Ovary (tissue), 10 donors: ENCODE measurements at places on chromosomes 12 and 14.
A peak's percentile ranks its signal among the peaks of the same experiment; 100 is the strongest.

GRCh38 chr14:86707071-86707470 lies 1177.1 kb downstream of the FLRT2 start:
- no peak for DNase-seq

DNA sequence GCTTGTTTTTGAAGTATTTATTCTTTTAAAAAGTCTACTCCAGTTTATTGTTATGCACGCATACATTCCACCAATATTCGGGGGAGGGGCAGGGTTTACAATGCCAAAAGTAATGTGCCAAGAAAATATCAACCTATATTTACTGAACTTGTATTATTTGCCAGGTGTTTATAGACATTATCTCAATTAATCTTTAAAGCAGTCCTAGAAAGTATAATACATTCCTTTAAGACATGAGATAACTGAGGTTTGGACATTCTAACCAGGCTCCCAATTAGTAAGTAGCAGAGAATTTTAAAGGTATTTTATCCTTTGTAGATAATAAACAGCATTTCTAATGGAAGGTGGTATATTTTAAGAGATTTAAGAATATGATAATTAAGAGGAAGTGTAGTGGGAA lies 124.5 kb upstream of the LRIG3 start:
- no peak for DNase-seq

- DNase-seq: peak; percentile 63
These were observed 564 bp downstream of the ATXN3 start for GRCh38 chr14:92105893-92106142.

GRCh38 chr12:56158926-56159461 lies 835 bp downstream of the MYL6 start:
- peak; percentile 57 for DNase-seq

DNA sequence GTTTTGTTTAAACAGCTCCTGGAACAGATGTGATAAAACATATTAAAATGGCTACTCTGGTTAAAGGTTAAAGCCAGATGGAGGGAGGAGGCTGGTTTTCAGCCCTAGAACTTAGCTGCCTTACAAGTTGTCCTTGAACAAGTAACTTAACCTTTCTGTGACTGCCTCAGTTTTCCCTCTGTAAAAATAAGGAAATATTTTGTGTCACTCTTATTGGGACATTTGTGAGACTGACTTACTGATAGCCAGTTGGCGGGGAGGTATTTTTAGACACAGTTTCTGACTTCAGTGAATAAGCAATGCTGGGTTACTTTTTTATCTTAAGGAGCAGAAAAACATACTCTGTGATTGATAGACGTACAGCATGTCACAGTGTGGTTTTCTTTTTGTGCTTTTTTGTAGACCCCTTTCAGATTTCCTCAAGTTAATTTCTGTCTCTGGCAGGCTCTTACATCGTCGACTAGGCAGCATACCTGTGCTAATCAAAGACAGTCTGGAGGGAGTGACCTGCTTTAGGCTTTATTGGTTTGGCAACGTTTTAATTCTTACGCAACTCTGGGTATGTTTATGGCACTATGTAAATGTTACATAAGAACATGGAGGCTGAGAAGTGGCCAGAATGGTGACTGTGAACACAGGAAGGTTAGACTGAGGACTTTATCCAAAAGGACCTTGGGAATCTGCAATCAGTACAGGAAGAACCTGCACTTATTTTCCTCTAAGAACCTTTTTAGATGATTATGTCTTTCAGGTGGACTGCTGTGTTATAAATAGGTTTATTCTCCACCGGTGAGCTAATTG lies 3.3 kb downstream of the ACVR1B start:
- no peak for DNase-seq

GRCh38 chr12:14185427-14186192 lies 179.9 kb upstream of the ATF7IP start:
- DNase-seq: no peak

DNA sequence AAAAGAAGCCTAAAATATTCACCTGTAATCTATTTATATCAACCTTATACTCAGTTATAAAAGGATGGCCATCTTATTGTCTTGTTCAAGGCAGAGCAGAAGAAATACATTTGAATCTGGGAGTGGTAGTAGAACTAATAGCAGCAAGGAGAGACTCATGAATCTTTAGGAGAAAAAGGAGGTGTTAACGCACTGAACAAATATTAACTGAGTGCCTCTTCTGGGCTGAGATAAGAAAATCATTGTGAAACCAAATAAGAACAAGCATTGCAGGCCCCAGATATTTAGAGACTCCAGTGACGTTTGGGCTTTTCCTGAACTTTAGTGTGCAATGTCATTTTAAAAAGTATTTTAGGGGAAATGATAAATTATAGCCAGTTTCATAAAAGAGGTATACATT lies 790.6 kb downstream of the DIO2 start:
- no peak for DNase-seq

GRCh38 chr12:41205070-41205709 lies 17.1 kb downstream of the PDZRN4 start:
- no peak for DNase-seq

DNA sequence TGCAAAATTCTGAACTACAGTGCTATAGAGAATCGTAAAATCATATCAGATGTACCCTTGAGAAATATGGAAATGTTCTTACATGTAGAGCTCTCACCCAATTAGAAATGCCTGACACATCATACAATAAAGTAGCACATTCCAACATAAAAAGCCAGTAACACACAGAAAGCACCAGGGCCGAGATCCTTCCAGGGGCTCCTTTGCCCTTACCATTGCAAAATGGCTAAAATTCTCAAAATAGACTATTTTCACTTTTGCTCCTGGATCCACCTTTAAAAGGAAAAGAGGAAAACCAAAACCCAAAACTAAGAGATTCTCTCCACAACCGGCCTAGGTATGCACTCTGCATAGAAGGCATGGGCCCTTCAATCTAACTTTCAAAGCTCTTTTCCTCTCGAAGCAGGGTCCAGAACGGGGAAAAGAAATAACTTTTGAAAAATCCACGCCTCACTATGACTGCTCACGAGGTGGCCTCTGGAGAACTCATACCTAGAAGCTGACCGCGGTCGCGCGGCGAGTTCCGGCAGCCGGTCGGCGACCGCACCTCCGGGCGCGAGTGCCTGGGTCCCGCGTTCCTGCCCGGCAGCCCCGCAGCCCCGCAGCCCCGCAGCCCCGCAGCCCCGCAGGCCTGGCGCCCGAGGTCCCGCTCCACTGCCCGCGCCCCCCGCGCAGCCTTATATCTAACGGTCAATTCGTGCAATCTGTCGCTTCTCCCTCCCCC lies 2.7 kb downstream of the OTX2 start:
- no peak for DNase-seq

- DNase-seq: no peak
These were observed 9.1 kb upstream of the KRT80 start for GRCh38 chr12:52200781-52201450.

- no peak for DNase-seq
These were observed 105.5 kb downstream of the GXYLT1 start for GRCh38 chr12:42039176-42039575.

- no peak for DNase-seq
These were observed 35.2 kb upstream of the DCD start for GRCh38 chr12:54683398-54683797.

GRCh38 chr12:43057566-43057965 lies 468.0 kb upstream of the PRICKLE1 start:
- DNase-seq: no peak

DNA sequence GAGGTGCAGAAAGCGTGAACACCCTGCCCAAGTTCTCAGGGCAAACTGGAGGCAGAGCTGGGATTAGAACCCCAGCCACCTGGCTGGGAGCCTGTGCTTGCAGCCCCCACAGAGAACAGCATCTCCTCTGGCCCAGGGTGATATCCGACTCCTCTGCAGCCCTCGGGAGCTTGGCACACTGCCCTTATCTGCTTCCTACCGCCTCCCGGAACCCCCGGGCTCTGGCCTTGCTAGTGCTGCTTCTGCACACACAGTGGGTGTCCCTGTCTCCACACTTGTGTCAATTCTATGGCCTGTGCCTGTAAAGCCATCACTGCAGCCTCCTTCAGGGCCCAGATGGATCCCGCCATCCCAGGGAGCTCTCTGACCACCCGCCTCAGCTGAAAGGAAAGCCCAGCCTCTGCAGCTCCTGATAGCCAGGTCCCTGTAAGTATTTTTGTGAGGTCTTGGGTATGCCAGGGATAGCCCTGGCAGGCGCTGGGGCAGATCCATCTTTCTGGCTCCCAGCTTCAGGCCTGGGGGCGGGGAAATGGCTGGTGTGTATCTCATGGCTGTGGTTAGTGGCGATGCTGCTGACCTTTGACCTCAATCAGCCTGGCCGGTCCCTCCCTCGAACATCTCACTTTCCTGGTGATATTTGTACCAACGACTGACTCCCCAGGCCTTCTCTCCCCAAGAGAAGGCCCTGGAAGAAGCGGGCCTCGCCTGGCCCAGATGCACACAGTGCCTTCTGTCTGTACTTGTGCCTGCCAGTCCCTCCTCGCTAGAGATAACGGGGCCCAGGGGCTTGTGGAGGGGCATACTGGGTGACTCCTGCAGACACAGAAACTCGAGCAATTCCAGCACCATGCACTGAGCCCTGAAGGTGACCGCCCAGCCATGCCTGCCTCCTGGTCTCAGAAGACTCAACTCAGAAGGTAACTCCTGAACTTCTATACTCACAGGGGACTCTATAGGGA lies 183.8 kb downstream of the CALM1 start:
- DNase-seq: no peak

GRCh38 chr12:96236221-96236822 lies 42.1 kb downstream of the ELK3 start:
- no peak for DNase-seq

DNA sequence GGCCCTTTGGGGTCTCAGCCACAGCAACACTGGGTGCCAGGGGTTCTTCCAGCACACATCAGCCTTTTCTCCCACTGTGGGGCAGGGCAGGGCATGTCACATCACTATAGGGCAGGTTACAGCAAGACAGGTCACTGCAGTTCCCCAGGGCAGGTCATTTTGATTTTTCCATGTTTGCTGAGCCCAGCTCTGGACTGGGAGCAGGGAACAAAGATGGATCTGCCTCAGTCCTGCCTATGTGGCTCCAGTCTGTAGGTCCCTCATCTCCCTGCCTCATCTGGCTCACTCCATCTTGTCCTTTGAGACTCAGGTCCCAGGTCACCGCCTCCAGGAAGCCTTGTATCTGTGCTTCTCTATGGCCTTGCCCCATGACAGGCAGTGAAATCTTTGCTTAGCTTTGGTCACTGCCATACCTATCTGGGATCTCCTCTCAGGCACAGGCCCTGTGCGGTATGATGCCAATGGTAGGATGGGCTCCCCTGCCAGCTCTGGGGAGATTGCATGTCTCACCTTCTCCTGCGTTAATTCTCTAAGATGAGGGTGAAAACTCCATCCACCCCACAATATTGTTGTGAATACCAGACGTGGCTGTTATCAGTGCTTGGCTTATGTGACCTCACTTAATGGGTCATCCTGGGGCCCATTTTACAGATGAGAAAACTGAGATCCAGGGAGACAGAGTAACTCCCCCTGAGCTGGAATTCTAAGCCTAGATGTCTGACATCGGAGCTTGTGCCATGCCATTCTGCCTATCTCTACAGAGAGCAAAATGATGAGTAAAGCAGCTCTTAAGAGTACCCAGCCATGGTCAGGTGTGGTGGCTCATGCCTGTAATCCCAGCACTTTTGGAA lies 1.5 kb downstream of the SERPINA6 start:
- DNase-seq: no peak

DNA sequence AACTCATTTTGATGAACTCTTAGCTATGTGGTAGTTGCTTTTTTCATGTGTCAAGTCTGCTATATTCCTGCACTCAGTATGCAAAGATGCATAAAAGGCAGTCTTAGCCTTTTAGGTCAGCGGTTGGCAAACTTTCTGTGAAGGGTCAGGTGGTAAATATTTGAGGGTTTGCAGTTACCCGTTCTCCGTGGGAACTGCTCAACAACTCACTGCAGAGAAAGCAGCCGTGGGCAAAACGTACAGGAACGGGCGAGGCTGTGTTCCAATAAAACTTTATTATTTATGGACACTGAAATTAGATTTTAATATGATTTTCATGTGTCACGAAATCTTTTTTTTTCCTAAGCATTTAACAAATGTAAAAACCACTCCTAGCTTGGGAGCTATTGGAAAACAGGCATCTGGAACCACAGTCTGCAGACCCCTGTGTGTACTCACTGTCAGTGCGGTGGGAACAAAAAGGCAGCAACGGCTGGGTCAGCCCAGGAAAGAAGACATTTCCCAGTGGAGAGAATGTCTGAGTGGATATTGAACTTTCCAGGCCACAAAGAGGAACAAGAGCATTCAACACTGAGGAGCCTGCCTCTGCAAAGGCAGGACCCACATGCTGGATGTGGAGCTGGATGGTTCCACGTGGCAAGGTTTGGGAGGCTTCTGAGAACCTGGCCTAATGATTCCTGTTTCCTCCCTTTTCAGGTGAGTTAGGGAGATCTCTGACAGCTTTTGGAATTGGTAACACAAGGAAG lies 3.5 kb upstream of the ACACB start:
- DNase-seq: no peak

DNA sequence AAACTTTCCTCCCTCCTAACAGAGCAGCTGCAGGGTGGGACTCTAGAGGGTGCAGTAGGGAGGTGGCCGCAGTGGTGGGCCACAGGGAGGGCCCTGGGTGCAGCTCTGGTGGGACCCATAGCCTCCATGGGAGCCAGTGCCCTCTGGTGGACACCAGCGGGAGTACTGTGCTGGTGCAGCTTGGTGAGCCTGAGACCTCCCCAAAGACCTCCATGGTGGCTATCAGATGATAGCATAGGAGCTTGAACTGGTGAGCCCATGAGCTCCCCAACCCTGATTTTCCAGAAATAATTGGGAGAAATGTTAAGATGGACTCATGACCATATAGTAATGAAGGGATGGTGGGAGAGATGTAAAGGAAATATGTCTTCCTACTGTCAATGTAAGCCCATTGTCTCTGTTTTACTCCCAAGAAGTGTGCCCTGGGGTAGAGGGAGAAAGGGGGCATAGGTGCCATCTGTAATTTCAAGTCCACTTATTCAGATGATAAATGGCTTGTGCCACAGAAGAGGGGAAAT lies 98.7 kb downstream of the GAS2L3 start:
- no peak for DNase-seq

DNA sequence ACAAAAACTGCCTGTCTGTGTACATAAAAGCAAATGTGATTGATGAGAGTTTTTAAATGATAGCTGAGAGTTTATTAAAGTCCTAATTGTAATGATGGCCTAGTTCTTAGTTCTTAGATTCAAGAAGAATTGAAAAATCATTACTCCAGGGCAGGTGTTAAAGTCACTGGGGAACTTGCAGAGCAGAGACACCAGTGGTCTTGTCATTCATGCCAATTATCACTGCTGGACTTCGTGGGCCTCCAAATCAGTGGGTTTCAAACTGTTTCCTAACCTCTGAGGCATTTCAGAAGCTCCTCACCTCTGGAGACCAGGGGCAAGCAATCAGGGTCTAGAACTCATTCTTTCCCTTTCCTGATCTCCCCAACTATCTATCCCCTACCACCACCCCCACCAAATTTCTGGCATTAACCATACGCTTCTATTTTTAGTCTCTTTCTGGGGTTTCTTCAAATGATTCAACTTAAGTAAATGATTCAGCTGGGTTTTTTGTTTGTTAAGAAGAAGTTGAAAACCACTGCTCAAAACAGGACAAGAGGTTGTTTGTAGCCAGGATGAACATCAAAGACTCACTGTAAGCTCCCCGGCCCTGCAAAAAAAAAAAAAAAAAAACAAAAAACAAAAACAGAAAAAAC lies 80.1 kb downstream of the CEP83 start:
- no peak for DNase-seq

- no peak for DNase-seq
These were observed 834.1 kb downstream of the TRHDE start for GRCh38 chr12:73106296-73106695.
